ENCODE measurements at places on chromosomes 7 and 10. TPM values are rescaled to one million over a fixed set of nuclear protein-coding genes. Genes with fewer than 3 reads are reported as not detected.

- no peak for DNase-seq
These were observed 319.9 kb downstream of the BMPER start for GRCh38 chr7:34225193-34225592.

- DNase-seq = no peak
These were observed 96.8 kb downstream of the GLCCI1 start for GRCh38 chr7:8065356-8065813.

DNA sequence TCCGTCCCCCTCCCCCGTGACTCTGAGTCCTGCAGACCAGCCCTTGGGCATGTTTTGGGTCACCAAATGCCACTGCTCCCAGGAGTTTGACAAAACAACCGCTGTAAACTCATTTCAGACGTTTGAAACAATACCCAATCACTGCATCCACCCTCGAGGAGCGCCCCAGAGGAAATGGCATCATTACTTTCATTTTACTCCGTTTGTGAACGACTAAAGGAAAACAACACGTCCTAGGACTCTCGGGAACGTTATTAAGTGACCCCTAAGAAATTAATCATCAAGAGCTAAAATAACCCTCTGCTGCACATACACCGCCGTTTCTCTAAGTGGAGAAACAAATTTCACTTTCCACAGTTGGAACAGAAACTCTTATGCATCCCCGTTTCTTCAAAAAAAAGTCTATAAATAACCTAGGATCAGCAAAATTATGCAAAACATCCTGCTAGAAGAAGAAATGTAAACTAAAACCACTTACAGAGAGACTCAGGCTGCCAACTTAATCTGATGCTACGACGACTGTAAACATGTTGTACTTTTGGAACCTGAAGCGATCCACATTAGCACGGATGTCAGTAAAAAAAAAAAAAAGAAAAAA lies 109.9 kb upstream of the EFCAB10 start:
- no peak for DNase-seq

GIMAP5 gene
- total RNA-seq = 146 TPM

DNA sequence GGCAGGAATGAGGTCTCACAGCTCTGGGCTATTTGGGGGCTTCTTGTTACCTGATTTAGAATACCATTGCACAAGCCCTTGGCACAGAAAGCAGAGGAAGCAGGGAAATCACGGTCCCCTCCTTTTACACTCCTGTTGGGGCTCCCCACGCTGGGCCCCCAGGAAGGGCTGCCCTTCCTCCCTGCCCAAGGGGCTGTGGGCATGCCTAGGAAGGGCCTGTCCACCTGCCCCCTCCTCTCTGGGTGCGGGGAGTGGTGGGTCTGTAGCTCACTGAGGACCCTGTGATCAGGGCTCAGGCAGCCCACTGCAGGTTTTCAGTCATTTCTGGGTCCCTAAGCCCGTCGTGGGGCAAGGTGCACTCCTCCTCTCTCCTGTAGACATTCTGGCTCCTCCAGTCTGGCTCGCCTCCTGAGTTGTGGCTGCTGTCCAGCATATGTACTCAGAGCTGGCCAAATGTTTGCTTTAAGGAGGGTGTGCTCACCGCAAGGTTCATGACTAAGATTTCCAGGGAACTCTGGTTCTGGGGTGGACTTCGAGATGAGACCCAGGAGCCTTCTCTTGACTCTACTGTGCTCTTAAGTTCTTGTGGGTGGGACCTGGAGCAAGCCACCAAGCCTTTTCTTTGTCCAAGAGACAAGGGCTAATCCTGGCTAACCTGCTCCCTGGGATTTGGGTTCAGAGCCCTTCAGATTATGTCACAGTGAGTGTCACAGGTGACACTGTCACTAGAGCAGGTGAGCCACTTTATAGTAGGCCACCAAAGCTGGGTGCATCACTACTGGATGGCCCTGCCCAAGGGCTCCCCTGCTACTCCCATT lies 56.0 kb downstream of the TACR2 start:
- no peak for DNase-seq

DNA sequence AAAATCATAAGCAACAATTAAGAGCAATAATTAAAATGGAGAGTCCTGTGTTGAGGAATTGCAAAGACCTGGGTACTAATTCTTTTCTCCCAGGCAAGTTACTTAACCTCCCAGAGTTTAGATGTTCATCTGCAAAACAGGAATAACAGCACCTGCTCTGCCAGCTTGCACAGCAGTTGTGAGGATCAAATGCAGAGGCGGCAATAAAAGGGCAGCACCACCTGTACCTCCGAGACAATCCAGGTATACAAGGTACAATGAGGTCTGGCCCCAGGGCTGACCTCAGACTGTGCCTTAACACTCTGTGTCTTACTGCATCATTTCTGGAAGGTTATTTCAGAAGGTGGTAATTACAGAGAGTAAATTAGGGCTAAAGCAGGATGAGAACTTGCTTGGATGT lies 14.5 kb upstream of the FAM204A start:
- DNase-seq = no peak

- no peak for DNase-seq
These were observed 28.5 kb downstream of the MKLN1 start for GRCh38 chr7:131355917-131356777.

GRCh38 chr10:74249865-74250264 lies 98.8 kb downstream of the ADK start:
- no peak for DNase-seq

- DNase-seq = no peak
These were observed 200.4 kb upstream of the PCDH15 start for GRCh38 chr10:55001422-55001821.

- DNase-seq = no peak
These were observed 717.8 kb downstream of the SORCS3 start for GRCh38 chr10:105358911-105359310.

- DNase-seq = no peak
These were observed 399.0 kb upstream of the PCDH15 start for GRCh38 chr10:55200020-55200419.

RADIL gene
- total RNA-seq = 2.5 TPM

CYP2W1 gene
- total RNA-seq = not detected

SLC26A5 gene
- total RNA-seq = not detected

TMEM229A gene
- total RNA-seq = not detected

- no peak for DNase-seq
These were observed 305.7 kb downstream of the BMPER start for GRCh38 chr7:34211018-34211417.

FGL2 gene
- 53.2 TPM for total RNA-seq

- DNase-seq = no peak
These were observed 33.0 kb downstream of the MAGI2 start for GRCh38 chr7:79420464-79420863.

DNA sequence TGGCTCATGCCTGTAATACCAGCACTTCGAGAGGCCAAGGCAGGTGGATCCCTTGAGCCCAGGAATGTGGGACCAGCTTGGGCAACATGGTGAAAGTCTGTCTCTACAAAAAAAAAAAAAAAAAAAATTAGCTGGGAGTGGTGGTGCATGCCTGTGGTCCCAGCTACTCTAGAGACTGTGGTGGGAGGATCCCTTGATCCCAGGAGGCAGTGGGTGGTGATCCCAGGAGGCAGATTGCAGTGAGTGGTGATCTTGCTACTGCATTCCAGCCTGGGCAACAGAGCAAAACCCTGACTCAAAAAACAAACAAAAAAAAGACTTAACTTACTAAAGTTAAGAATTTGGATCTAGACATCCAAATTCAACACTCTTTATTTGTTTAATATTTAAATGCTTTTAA lies 10.2 kb upstream of the ADO start:
- DNase-seq = no peak

- DNase-seq = no peak
These were observed 205.3 kb downstream of the HTR7 start for GRCh38 chr10:90652519-90652918.

DEPP1 gene
- 215 TPM for total RNA-seq

DNA sequence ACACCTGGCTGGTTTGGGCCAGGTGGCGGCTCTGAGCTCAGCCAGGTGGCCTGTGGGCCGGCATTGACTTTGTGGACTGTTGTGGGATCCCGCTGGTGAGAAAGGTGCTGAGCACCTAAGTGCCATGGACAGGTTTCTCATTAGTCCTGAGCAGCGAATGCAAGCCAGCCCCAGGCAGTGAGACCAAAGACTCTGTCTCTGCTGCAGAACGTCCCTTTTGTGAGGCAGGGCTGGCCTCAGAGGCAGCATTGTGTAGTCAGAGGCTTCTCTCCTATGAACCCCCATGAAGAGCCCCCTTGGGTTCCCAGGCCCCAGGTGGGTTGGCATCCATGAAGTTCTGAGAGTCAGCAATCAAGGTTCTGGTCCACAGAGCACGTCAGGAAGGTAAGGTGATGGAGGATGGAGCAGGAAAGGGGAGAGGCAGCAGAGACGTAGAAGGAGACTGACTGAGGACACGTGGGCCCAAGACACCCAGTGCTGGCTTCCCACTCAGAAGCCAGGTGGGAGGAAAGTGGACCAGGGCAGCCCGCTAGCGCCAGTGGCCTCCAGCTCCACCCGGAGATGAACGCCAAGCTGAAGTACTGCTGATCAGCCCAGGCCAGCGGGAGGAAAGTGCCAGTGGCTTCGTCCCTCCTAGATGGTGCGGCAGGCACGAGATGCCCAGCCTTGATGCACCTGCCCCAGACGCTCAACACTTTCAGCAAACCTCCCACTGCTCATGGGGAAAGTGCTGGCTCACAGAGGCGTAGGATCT lies 19.2 kb upstream of the PTPRN2 start:
- DNase-seq = no peak

GRCh38 chr10:117250411-117250810 lies 9.5 kb downstream of the SLC18A2 start:
- DNase-seq = no peak

SSC4D gene
- total RNA-seq = 2.1 TPM

DNA sequence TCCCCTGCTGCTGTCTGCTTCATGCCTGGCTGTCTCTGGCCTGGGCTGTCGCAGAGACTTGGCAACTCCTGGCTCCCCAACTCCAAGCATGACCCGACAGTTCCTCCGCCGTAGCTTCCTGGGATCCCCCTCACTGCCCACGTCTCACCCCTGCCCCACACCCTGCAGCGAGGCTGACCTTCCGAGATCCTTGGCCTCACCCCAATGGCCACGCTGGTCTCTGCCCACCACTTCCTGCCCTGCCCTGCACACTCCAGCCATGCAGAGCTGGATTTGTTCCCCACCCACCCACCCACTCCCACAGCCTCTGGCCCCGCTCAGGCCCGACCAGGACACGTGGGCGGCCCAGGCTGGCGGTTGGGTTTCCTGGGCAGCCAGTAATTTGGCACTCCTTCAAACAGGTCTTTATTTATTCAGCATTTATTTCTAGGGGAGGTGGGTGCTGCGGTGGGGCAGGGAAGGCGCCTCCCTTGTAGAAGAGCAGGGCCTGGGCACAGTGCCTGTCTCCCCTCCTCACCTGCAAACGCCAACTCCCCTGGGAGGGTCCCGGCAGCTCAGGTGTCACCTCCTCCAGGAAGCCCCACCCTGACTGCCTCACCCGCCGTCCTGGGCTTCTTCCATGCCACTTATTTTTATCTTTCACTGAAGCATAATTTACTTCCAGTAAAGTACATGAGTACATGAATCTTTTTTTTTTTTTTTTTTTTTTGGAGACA lies 25.5 kb downstream of the GTF2IRD1 start:
- no peak for DNase-seq

GRCh38 chr10:33657154-33657908 lies 322.9 kb upstream of the NRP1 start:
- DNase-seq = no peak

GRCh38 chr10:100551738-100552137 lies 16.0 kb downstream of the HIF1AN start:
- no peak for DNase-seq

DNA sequence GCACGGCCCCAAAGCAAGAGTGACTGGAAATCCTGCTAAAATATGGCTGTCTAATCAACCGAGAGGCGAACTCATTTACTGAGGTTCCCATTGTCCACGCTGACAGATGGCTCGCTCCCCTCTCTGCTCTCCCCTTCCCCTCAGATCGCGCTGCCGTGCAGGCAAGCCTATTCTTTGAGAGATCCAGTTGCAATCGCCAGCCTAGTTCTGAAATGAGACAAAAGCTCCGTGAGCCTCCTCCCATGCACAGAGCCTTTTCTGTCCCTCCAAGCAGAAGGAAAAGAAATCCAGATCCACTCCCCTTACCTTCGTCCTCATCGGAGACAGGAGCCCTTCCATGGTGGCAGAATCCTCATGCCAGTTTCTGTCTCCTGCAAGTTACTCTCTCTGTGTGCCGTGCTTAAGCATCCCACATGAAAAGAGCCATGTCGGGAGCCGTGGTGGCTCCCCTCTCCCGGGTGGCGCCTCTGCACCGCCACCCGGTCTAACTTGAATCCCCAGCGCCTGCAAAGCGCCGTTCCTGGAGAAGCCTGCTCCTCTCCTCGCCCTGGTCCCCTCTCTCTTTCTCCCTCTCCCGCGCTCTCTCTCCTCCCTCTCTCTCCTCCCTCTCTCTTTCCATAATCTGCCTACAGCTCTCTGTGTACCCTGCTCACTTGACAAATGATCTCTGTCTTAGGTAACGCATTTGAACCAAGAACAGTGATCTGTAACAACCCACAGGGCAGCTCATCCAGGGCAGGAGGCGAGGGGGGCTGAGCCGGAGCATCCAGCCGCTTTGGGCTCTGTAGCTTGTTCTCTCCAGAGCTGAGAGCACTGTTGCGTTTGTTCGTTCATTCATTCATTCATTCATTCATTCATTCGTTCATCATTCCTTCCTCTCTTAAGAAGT lies 156.8 kb downstream of the FRMD4A start:
- DNase-seq = no peak

PPP1R9A gene
- 6.3 TPM for total RNA-seq

DNA sequence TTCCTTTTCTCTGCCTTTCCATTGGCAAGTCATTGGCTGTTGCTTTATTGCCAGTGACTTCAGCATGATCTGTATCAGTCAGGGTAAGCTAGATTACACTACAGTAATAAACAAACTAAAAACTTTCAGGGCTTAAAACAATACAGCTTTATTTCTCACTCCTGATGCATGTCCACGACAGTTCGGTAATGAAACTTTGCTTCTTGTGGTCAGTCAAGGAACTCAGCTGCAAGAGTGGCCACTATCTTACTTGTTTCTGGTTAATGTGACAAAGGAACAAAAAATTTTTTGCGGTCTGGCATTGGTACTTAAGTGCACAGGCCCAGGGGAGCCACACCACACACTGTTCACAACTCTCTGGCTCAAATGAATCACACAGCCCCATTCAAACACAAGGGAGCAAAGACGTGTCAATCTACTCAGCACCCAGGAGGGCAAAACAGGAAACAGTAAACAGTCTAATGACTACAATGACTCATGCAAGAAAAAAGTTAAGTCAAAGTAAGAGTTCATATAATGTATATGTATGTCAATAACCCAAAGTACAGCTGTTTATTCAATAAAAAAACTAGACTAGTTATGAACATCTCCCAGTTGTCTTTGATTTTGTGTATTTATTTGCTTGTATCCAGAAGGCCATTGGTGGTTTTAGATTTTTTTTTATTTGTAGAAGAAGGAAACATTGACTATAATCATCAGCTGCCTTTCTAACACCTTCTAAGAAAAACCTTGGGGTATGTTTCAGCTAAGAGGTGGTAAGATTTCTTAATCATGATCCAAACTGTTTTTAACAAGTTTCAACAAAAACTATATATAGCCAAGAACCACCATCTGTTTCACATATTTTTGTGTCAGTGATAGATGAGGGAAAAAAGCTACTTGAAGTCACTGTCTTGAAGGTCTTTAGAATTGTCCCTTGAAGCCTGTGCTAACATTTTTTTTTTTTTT lies 134.4 kb upstream of the FAM3C start:
- DNase-seq = no peak

OR2A5 gene
- not detected for total RNA-seq

Data from omental fat pad (tissue), 4 donors.